ENCODE measurements at places on chromosomes 1 and 21.

- no peak for DNase-seq
Observed at GRCh38 chr1:221230605-221231004, 351.4 kb downstream of the HLX start.

- no peak for DNase-seq
Observed at GRCh38 chr1:34695580-34695979, 59.3 kb upstream of the GJB5 start.

GRCh38 chr1:69148731-69149130 lies 419.0 kb upstream of the LRRC7 start:
- DNase-seq, result no peak

DNA sequence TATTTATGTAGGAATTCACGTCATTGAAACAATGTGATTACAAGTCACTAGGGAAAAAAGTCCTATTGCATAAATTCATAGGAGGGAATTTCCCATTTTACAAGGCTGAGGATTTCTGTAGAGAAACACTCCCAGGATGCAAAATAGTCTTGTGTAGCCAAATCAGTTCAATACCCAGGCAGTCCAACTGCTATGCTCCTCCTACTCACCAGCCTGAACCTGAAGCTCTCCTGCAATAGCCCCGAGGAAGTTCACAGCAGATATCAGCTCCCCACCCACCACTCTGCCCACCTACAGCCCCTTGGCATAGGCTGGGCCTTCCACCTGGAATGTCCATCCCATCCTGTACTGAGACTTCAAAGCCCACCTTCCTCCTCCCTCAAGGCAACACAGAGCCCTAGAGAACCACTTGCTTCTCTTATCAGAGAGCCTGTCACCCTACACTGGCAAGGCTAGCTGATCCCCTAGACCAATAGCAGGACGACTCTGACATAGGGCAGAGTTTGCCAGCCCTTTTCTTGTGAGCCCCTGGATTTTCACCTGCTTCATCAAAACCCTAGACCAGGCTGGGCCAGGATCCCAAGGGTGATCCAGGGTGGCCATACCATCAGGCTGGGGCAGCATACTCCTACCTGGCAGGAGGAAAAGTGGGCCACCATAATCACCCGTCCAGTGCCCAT lies 1.5 kb downstream of the LSS start:
- DNase-seq, result no peak

DNA sequence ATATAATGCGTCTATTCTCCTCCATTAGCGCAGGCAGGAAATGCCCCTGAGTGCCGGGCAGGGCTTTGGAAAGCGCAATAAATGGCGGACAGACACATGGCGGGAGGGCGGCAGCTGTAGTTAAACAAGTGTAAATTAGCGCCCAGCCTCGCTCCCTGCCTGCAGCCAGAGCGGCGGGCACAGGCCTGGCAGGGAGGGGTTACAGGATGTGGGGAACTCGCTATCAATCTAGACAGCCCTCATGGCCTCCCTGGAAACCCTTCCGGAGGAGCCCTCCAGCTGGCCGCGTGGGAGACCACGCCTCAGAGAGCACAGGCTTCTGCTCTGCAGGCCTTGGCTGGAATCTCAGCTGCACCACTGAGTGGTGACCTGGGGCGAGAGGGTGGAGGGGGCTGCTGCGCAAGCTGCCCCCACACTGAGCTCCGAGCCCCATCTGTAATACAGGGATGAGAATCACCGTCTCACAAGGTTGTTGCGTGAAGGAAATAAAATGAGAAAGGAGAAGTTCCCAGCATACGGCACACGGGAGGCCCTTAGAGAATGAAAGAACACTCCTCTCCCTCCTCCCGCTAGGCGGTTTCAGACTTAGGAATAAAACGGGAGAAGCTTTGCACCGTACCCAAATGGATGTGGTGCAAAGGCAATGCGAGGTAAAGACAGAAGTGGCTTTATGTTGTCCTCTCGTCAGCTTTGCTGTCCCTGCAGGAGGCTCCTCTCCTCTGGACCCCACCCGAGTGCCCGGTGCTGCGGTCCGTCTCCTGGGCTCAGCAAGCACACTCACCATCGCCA lies 167.2 kb upstream of the POU3F1 start:
- DNase-seq, result no peak

- DNase-seq, result no peak
Observed at GRCh38 chr1:231363624-231364023, 25.5 kb downstream of the SPRTN start.

GRCh38 chr1:173134029-173134428 lies 73.1 kb downstream of the TNFSF4 start:
- no peak for DNase-seq

- no peak for DNase-seq
Observed at GRCh38 chr1:180934563-180934962, 21.9 kb downstream of the KIAA1614 start.

GRCh38 chr1:230772457-230773395 lies 25.5 kb downstream of the CAPN9 start:
- no peak for DNase-seq
